CD4-positive, alpha-beta T cell treated with Interleukin-15 for 1 hour (primary cell): ENCODE measurements at places on chromosomes 3 and 15.

- DNase-seq = no peak
These were observed 230.0 kb upstream of the ST8SIA2 start for GRCh38 chr15:92163641-92164040.

DNA sequence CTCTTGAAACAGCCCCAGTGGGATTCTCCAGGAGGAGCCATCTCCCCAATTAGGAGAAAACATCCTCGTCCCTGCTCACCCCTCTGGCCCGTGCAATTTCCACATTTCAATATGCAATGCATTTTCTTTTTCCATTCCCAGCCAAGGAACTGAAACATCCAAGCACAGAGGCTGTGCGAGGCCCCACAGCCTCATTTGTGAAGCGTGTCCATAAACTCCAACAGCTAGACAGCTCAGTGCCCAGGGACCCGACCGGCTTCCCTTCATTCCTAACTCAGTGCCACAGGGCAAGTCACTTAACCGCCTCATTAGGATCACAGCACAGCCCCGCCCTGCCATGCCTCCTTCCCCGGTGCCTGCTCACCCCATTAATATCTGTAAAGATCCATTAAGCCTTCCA is 204.2 kb upstream of the IGF1R start:
- no peak for DNase-seq

DNA sequence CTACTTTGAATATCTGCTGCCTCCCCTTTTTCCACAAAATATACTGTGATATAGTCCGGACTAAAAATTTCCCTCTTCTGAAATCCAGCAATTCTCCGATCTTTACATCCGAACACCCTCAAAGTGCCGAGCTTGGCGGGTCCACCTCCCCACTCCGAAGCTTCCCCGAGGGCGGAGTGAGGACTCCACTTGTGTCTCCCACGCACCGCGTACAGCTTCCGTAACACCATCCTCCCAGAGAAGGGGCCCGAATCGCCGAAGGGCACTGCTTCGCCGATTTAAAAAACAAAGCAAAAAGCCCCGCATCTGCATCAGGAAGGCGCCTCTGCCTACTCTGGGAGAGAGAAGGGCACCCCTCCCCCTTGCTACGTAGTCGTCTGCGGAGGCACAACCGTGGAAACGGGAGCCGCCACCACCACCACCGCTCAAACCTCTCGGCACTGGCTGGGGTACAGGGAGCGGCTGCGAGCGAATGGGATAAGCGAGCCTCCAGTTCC is 551 bp downstream of the NCBP2 start:
- DNase-seq = peak; percentile 54

GRCh38 chr3:11556851-11557644 is 86.7 kb downstream of the VGLL4 start:
- no peak for DNase-seq

- DNase-seq = no peak
These were observed 46.1 kb downstream of the SLC9C1 start for GRCh38 chr3:112247900-112248299.

DNA sequence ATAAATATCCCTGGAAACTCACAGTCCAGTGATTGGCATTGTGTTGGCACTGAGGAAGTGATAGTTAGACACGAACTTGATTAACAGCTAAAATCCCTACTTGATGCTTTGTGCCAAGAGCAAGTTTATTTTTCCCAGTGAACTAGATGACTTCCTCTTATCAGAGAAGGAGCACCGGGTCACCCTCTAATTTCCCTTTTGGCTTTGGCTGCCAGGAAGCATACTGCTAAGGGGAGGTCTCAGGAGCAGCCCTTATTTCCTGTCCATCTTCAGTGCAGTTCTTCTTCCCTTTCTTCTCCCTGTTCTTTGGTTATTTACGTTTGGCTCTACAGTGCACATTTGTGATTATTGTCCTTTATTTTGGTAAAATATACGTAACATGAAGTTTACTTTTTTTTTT is 13.0 kb downstream of the FBLN2 start:
- no peak for DNase-seq

GRCh38 chr3:67329358-67329757 is 325.1 kb downstream of the SUCLG2 start:
- no peak for DNase-seq

DNA sequence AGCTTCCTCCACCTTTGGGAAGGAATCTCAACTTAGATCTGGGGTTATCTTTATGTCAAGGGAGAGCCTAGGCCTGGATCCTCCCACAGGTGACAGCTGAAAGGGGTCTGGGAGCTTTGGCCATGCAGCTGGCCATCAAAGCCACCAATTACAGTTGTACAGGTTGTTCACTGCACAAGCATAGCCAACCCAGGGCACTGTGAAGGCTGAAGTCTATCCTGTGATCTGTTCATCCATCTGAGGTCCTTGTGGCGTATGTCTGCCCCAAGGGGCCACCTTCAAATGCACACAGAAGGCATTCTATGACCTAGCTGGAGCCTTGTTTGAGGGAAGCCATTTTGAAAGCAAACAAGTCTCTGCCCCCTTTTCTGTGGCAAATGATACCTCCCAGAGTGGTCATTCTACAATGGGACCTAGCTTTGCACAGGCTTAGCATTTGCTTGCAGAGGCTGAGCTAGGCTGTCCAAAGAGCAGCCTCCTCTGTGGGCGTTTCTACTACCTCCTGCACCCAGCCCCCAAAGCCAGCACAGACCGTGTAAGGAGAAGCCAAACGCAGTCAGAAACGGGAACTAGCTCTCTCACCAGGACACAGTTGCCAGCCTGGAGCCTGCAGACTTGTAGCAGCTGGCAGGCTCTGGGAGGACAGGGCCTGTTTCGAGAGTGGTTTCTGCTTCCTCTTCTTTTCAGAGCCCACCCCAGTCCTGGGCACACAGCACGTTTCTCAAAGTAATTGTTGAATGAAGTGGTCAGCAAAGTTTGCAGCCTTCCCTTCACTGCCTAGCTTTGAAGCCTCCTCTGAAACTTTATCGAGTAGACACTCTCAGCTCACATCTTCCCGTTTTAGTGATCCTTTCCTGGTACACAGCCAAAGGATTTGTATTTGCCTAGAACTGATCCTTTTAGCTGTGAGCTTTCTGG is 157.3 kb upstream of the SMAD3 start:
- peak; percentile 57 for DNase-seq

DNA sequence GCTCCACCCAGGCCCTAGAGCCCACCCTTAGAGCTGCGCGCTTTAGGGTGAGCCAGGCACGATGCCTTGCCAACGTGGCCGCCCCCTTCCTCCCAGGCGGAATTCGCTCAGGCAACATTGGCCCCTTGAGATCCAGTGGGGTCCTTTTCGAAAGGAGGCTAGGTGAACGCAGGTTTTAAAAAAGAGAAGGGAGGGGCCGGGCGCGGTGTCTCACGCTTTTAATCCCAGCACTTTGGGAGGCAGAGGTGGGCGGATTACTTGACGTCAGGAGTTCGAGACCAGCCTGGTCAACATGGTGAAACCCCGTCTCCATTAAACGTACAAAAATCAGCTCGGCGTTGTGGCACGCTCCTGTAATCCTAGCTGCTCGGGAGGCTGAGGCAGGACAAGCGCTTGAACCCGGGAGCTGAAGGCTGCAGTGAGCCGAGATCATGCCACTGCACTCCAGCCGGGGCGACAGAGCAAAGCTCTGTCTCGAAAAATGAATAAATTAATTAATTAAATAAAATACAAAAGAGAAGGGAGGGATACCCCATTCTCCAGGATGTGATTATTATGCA is 984 bp upstream of the RPP25 start:
- no peak for DNase-seq

GRCh38 chr15:36722555-36722954 is 143.1 kb downstream of the CDIN1 start:
- no peak for DNase-seq

DNA sequence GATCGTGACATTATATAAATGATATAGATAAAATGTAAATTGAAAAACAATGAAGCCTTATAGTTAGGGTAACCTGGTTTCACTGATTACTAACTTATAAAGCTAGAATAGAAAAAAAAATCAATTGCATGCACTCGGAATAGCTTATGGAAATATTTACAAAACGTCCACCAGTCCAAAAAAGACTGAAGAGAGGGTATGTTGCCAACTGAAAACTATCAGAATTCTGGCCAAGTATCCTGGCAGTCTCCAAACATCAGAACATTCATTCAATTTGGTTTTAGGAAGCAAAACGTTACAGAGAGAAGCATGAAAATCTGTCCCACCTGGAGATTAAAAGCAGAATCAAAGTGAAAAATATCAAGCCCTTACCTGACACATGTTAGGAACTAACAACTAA is 892.4 kb downstream of the ROBO1 start:
- DNase-seq = no peak

DNA sequence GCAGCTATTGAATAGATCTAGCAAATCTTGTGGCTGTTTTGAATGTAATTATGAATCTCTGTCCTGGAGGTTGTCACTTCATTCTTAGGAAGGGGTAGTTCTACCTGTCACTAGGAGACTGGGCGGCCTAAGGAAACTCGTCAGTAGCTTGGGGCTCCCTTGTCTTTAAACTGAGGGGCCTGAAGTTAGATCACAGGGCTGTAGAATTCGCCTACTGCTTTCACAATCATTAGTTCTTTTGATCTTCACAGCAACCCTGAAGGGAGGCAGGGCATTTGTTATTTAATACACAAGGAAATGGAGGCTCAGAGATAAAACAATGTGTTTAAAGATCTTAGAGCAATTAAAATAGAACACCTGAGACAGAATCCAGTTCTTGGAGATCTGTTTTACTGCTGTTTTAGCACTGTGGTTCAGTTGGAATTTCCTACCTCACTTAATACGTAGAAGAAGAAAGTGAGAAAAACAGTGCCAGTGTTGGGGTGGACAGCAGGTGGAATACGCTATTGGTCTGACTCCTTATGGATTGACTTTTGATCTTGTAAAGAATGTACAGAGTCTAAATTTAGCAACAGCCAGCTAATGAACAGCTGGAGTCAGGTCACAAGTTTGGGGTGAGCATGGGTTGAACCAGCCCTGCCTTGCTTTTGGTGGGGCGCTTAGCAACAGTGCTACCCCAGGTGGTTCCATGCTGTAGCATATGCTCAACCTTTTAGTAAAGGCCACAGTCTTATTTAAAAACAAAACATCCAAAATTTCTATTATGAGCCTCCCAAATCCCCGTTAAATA is 71.4 kb upstream of the BHLHE40 start:
- DNase-seq = peak; percentile 20

DNA sequence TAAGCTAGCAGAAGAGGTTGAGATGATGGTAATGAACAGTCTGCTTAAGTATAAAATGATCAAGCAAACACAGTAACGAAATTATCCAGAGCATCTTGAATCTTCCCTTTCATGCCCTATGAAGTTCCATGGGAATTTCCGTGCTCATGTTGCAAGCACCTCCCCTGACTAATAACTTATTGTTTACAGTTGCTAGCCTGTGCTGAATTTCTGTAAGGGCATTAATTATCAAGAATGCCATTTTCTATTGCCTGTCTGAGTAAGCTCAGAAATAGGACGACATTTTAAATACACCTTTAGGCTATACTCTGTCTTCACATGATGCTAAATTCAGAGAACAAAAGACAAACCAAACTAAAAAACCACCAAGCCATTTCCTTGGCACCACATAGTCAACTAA is 257.5 kb upstream of the LRTM1 start:
- no peak for DNase-seq

GRCh38 chr15:68421115-68421551 is 10.8 kb downstream of the ITGA11 start:
- DNase-seq = no peak

GRCh38 chr3:173066044-173067004 is 74.7 kb downstream of the SPATA16 start:
- no peak for DNase-seq

DNA sequence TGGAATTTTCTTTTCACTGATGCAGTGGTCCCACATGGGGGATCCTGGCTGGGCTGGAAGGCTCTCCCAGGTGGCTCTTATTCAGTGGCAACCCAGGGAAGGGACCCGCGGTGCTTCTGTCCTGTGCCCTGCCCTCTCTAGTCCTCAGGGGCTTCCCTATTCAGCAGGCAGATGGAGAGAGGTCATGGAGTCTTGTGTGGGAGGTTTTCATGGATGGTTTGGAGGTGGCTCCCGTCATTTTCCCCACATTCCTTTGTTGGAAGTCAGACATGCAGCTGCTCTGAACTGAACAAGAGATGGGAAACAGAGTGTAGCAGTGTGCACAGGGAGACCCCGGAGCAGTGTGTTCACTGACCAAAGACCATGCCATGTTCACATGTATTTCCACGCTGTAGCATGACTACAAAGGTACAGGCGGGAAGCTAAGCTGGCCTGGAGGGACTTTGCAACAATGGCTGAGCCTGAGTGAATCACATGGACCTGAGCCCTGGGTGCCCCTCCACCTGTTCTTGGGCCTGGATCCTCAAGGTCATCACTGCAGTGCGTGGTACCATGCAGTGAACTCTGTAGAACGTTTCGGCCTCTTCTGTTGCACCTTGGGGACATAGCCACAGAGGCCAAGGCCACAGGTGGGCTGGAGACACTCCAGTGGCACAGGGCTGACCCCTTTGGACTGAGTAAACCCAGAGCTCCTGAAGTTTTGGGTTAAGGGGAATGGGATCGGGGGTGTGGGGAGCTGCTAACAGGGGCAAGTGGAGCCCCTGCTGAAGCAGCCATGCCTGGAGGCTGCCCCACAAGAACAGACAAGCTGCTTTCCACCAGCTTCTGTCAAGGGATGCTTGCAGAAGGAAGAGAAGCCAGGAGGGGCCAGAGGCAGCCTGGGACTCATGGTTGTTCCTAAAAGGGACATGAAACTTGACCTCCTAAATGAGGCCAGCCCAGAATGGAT is 123.0 kb downstream of the ASB7 start:
- no peak for DNase-seq

DNA sequence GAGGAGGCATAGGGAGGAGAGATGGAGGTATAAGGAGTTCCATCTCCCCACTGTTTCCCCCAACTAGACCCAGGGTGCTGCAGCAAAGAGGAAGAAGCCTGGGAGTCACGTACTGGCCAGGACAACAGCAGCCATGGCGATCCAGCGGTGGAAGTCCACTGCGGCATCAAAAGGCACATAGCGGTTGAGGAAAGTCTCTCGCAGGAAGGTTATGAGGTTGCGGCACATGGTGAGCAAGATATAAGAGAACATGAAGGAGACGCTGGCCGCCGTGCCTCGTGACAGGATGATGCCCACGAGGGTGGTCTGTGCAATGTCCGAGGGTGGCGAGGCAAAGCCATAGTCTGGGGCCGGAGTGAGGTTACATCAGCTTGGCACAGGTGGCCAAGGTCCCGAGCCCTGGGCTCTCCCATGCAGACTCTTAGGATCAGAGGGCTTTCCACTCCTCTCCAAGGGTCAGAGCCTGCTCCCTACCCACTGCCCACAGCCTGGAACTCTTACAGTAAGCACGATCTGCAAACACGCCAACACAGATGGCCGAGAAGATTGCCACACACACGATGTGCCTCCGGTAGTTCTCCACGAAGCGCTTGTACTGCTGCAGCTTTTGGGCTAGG is 14.3 kb downstream of the DUOX2 start:
- no peak for DNase-seq

DNA sequence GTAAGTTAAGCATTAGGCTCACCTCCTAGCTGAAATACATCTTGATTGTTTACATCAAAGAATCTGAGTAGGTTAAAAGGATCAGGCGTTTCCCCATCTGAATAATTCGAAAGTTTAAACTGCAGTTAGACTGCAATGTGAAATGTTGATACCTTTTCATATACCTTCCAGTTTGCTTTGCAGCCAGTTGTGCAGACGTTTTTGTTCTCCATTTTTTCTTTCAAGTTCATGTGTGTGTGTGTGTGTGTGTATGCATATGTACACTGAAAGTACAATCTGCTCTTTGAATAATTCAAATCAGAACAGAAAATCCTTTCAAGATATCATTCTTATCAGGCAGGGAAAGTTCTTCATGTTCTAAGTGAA is 2.9 kb downstream of the ITPR1 start:
- DNase-seq = no peak

- DNase-seq = no peak
These were observed 5.5 kb upstream of the RTF1 start for GRCh38 chr15:41411441-41411840.
